ENCODE measurements at places on chromosomes 11 and 22.

GRCh38 chr22:40240160-40240559 is 62.4 kb downstream of the TNRC6B start:
- no peak for DNase-seq

GRCh38 chr11:45155058-45155551 is 8.7 kb downstream of the PRDM11 start:
- no peak for DNase-seq

- no peak for DNase-seq
Measured at GRCh38 chr11:88320149-88320559, 17.4 kb downstream of the CTSC start.

GRCh38 chr22:24322522-24322921 is 51.9 kb downstream of the SPECC1L start:
- no peak for DNase-seq

GRCh38 chr11:117045196-117045595 is 53.0 kb downstream of the SIK3 start:
- no peak for DNase-seq

GRCh38 chr22:44603767-44604166 is 98.2 kb upstream of the PRR5 start:
- no peak for DNase-seq

DNA sequence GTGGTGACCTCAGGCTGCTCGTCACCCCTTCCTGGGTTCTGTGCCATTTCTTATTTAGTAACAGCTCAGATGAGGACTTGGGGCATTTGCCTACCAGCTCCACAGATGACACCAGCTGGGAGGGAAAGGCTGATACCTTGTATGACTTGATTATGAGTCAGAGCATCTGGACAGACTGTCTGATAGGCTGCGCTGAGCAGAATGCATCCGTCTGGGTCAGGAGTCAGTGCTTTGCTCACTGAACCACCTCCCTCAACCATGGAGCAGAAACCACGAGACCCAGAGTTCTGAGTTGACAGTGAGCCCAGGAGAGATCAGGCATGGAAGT is 6.8 kb downstream of the ST14 start:
- DNase-seq = no peak

- DNase-seq = peak; percentile 54
Measured at GRCh38 chr11:82682003-82682751, 51.5 kb downstream of the FAM181B start.

GRCh38 chr22:49703505-49703904 is 124.2 kb downstream of the BRD1 start:
- DNase-seq = no peak

DNA sequence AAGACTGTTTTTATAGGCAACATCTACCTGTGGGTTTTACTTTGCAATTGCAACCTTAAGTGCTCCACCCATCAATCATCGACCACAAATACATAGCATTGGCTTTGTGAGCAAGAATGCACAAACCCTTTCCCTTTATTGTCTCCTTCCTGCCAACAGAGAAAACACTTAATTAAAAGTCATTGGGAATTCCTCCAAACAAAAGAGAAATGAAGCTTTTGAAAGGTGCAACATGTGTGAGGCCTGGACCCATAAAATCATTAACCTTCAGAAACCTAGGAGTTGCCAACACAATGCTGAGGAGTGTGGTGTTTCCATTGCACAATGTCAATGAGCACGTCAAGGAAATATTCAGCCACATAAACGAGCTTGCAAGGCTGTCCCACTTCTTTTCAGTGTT is 223.2 kb downstream of the BLID start:
- no peak for DNase-seq

GRCh38 chr11:128840137-128840536 is 27.0 kb downstream of the KCNJ1 start:
- DNase-seq = peak; percentile 66

- DNase-seq = no peak
Measured at GRCh38 chr11:33700063-33700501, 544 bp downstream of the C11orf91 start.

DNA sequence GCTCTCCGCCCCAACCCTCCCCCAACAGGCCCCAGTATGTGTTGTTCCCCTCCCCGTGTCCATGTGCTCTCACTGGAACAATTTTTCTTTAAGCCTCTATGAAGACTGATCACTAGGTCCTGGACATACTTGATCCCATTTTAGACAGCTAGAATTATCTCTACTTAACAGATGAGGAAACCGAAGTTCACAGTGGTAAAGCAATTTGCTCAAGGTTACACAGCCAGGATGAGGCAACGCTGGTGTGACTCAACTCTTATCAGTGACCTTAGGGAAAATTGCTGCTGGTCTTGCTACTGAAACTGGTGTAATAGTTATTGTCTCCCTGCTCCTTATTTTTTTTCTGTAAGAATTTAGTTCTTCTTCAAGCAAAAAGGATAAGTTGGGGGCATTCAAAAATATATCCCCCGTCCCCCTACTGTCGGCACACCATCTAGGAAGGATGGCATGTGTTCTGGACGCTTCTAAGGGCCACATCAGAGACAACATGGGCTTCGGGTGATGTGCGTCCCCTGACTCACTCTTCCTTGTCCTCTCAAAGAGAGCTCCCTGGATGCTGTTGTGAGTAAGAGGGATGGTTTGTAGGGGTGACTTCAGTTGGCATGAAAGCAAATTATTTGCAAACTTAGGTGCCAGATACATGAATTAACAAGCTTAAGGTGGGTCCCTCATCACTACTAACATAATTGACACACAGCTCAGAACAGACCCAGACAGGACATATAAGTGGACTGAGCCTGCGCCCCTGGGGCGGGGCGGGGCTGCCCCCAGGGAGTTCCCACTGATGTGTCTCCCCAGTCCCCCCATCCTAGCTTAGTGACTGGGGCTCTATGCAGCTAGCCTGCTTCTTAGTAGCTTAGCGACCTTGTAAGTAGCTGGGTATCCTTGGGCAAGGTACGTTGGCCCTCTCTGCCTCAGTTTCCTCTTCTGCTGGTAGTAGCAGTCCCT is 23.6 kb upstream of the ALX4 start:
- no peak for DNase-seq

DNA sequence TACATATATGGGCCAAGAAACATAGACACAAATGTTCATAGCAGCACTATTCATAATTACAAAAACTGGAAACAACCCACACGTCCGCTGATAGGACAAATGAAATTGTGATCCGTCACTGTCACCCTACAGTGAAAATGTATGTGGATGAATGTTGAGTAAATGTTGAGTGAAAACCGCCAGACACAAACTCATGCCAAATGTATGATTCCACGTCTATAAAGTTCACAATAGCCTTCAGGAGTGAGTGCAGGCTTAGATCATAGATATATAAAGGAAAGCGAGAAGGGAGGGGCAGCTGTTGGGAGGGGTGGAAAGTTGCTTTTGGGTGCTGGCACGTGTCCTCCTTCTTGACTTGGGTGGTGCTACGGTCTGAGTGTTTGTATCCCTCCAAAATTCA is 33.6 kb downstream of the DBX1 start:
- DNase-seq = no peak
